Stimulated activated naive CD4-positive, alpha-beta T cell treated with Interleukin-2 at 50 U/mL for 16 hours (primary cell): ENCODE measurements at places on chromosomes 6 and 20.

GRCh38 chr6:89021629-89022028 lies 58.2 kb upstream of the RNGTT start:
- DNase-seq = no peak

- peak; percentile 35 for DNase-seq
Observed at GRCh38 chr6:6856538-6857523, 250.9 kb upstream of the RREB1 start.

DNA sequence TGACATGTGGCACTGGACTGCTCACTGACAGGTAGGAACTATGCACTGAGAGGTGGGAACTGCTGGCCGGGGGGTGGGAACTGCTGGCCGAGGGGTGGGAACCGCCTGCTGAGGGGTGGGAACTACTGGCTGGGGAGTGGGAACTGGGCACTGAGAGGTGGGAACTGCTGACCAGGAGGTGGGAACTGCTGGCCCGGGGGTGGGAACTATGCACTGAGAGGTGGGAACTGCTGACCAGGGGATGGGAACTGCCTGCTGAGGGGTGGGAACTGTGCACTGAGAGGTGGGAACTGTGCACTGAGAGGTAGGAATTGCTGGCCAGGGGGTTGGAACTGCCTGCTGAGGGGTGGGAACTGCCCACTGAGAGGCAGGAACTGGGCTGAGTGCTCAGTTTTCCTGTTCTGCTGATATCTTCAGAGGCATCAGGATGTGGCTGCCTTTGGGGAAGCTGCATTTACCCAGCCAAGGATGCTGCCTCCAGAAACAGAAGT lies 90.2 kb downstream of the THBS2 start:
- DNase-seq = no peak

DNA sequence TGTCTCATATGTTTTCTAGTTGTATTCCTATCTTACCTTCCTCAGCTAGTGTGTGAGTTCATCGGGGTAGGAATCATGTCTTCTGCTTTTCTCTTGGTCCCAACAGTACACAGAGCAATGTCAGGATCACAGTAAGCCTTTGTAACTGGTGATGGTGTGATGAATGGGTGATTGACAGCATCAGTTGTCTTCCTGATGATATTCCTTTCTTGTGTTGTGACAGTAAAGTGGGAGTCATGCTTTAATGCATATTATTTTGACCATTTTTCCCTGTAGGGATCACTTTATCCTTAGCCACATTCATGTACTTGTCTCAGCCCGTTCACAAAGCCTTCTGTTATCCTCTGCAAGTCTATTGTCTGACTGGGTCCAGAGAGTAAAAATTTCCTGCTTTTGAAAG lies 501.7 kb downstream of the UTRN start:
- DNase-seq = no peak

DNA sequence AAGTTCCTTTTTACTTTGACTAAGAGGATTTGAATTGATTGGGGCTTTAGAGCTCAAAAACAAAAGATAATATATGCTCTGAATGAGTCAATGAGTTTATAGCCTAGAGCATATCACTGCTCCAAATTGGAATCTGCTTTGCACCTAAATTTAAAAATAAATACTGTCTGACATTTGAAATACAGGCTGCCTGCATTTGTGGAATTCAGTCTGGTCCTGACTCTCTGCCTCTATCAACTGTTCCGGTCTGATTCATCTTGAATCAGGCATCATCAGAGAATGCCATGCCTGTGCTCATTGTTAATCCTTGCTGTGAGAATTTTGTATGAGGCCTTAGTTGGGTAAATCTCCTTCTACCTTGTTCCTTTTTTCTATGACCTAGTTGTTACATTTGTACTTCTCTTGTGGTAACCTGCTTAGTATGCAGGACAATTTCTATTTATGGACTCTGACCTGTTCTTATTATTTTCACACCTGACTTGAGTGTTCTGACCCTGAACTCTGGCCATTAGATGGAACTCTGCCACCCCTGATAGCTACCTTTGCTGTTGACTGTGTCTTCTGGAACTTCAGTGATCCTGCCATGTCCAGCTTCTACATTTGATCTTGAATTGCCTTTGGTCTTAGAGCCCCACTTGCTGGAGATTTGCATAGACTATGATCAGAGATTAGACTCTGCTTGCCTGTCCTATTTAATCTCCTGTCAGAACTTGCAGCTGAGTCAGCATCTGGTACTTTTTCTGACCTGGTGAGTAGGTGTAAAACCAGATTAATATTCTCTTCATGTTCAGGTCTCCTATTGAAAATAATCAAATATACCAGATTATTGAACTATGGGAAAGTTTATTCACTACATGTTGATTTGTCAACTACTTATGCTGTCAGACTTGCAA lies 442.7 kb upstream of the HS3ST5 start:
- no peak for DNase-seq

GRCh38 chr6:53241938-53242337 lies 93.3 kb upstream of the GCM1 start:
- no peak for DNase-seq

DNA sequence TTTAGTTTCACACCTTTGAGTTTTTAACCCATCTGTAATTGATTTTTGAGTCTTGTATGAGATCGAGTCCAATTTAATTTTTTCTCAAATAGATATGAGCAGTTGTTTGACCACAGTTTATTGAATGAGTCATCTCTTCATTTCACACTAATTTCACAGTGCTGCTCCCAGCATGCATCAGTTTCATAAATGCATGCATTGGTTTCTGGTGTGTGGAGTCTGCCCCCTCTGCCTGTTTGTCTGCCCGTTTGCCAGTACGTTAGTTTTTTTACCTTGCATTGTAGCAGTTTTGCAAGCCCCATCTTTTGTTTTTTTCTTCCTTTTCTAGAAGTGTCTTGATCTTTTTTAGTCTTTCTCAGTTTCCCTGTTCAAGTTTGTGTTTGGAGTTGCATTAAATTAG lies 11.9 kb downstream of the SLX4IP start:
- peak; percentile 47 for DNase-seq

- no peak for DNase-seq
Observed at GRCh38 chr6:112149719-112150263, 62.4 kb downstream of the FAM229B start.

DNA sequence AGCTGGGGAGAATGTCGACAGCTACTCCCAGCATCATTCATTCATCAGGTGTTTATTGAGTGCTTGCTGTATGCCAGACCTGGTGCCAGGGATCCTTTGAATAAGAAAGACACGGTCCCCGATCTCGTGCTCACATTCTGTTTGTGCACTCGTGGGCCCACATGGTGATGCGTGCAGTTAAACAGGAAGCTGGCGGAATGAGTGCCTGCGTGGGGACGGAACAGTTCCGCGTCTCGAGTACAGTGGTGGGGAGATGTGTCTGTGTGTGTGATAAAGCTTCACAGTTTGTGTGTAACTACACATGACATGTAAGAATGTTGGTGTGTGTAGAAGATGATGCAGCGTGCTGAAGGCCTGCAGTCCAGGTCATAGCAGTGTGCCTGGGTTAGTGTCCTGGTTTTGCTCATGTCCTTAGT lies 6.5 kb downstream of the RBM38 start:
- DNase-seq = peak; percentile 59

- DNase-seq = no peak
Observed at GRCh38 chr6:39530201-39530759, 194.9 kb downstream of the KIF6 start.

- DNase-seq = no peak
Observed at GRCh38 chr6:140355476-140355875, 981.0 kb upstream of the CITED2 start.

DNA sequence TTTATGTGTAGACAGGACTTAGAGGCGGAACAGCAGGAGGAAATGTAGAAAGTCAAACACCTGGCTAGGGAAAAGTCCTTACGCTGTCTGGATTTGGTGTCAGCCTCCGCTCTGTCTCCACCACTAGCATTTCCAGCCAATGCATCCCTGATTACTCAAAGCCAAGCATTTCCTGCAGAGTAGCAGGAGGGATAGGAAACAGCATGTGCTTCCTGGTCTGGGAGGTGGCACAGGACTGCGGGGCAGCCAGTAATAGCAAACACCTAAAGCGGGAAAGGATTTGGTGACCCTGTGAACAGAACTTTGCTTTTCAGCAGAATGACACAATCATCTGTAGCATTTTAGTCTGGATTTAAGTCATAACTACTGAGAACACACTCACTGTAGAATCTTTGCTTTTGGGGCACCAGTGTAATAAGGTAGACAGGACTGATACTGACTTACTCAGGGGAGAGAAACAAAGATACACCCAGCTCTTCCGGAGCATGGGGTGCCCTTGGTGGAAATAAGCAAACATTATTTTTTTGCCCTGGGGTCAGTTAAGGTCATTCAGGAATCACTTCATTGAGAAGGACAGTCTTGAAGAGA lies 133.3 kb upstream of the AHI1 start:
- DNase-seq = no peak

GRCh38 chr6:112760831-112761230 lies 413.7 kb downstream of the RFPL4B start:
- no peak for DNase-seq

GRCh38 chr6:121008553-121008952 lies 325.7 kb downstream of the TBC1D32 start:
- no peak for DNase-seq

DNA sequence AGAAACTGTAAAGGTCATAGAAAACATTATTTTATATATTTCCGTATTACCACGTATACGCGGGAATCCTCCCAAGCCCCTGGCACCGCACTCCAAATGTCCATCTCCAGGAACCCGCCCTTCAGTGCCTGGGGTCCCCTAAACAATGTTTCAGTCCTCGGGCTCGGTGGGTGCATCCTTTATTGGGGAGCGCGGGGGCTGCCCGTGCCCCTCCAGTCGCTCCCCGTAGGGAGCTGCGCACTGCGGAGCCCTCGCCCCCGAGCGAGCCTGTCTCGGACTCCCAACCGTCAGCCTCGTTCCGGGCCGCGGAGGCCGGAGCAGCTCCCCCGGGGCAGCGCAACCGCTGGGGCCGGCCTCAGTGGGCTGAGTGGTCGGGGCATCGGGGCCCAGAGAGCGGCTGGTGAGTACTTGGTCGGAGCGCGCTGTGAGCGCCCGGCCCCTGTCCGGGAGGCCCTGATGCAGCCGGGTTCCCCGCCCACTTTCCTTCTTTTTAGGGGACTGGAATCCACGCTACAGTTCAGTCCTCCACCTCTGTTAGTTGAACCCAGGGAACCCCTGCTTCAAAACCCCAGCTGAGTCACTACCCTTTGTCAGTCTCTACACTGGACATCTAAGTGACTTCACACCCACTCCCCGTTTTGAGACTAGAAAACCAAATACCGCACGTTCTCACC lies at the start of gene DNAH8:
Gene DNAH8, plus strand, starts transcription at position 296 of the 674 bp plus-strand sequence. CDS start 7,499 bp downstream, outside the sequence.
- DNase-seq = no peak

DNA sequence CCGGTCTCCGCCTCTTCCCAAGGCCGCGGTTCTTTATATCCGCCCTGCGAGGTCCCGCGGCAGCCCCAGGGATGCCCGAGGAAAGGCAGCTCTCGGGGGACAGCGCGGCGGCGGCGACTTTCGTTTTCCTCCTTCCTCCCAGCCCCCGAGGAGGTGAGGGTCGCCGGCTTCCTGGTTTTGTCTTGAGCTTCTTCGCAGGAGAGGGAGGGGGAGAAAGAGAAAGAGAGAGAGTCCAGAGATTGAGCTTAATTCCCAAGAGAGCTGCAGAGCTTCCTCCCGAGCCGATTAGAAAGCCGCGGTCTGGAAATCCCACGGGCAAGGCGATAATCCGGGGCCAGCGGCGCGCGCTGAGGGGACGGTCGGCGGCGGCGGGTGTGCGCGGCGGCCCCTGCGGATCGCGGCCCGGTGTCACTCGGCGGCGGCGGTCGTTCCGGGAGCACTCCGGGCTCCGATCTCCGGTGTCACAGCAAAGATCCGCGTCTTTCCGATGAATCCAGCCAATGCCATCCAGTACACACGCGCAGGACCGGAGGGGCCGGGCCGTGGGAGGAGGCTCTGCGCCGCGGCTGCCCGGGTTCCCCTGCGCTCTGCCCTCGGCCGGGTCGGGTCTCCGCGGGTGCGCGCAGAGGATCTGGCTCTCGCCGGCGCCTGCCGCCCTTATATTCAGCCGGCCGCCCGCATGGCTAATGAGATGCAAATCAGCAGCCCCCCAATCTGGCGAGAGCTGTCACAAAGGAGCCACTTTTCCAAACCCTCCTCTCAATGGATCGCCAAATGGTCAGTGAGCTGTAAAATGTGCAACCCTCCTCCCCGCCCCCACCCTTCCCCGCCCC lies at the start of gene DLL1:
Gene DLL1, minus strand, starts transcription at position 783 of the 833 bp plus-strand sequence. CDS start 939 bp downstream, outside the sequence.
- peak; percentile 21 for DNase-seq

GRCh38 chr20:2806351-2806701 lies 5.9 kb upstream of the CPXM1 start:
- no peak for DNase-seq

DNA sequence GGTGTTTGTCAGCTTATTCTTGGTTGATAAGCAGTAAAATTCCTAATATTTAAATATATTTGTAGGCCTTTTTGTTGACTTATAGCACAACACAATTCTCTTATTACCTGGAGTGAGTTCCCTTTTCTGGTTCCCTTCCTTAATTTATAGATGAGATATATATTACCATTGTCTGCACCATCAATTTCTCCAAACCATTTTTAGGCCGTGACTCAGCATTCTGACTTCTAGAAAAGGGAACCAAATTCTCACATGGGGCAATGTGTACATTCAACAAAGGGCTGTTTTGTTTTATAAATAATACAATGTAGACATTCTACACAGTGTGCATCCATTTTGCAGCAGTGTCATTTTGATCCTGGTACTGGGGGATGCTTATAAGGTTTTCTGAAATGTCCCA lies 52.8 kb downstream of the NCOA7 start:
- no peak for DNase-seq

DNA sequence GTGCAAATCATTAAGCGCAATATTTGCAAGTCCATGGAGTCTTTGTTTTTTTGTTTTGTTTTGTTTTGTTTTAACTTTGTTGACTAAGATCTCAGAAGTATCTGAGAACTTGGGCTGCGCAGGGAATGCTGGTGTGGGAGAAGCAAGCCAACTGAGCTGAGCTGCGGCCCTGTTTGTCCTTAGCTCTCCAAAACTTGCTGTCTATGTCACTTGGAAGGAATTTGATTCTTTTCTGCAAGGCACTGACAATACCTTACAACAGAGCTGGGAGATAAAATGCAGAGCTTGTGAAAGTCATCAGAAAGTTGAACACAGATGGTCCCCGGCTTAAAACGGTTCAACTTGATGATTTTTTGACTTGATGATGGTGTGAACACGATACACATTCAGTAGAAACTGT lies 5.4 kb downstream of the SLC22A23 start:
- no peak for DNase-seq

- DNase-seq = no peak
Observed at GRCh38 chr6:127119102-127120022, 891 bp downstream of the RSPO3 start.

DNA sequence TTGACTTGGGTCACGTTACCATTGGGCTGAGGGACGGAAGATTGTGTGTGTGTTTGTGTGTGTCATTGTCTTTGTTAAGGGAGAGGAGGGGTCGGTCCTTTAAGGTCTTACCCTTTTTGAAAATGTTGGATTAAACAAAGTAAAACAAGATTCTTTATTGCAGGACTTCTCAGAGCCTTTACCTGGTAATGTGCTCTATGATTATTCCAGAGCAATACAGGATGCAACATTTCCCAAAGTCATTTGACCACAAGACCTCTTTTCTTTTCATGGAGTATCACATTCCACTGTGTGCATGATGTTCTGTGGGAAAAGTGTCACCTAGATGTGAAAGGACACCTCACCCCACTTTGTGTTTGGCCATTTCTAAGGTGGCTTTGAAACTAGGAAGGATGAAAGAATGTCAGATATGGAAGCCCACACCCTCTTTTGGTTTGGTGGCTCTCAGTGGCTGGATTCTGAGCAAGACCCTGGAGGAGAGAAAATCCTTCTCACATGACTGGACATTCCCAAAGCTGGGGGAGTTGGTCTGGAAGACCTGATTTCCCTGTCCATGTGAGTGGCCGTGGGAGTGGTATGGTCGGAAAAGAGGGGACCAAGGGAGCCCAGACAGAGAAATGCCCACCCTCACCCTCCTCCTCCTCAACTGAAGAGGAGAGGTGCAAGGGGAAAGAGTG lies 18.2 kb upstream of the ZNF831 start:
- DNase-seq = no peak

- no peak for DNase-seq
Observed at GRCh38 chr6:10412461-10413261, 2.2 kb downstream of the TFAP2A start.
